ENCODE measurements at places on chromosomes 6 and 20.

- DNase-seq = no peak
These were observed 648.0 kb upstream of the GJE1 start for GRCh38 chr6:141484711-141485110.

GRCh38 chr6:132067286-132067685 is 116.1 kb upstream of the CCN2 start:
- no peak for DNase-seq

DNA sequence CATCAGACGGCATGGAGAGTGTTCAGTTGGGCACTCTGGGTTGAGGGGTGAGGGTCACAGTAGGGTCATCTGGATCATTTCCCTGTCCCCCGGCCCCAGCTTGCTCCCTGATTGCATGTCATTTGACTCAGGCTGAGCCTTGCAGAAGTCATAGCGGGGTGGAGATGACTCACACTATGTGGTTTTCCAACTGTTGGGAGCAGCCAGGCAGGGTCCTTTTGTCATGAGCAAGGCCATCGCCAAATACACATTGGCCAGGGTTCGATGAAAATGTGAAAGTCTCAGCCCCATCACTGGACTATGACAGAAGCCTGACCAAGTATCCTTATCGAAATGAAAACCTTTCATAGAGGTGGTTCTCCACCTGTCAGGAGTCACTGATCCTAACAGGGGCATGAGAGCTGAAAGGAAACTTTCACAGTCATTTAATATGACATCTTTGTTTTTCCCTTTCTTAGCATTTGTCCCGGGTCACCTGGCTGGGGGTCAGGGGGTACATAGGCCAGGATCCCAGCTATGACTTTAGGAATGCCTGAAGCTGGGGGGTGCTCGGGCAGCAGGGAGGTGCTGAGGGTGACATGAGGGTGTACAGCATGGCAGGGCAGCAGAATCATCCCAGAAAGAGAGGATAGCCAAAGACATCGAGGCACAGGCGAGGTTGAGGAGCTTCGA is 70.2 kb upstream of the CD93 start:
- DNase-seq = no peak

DNA sequence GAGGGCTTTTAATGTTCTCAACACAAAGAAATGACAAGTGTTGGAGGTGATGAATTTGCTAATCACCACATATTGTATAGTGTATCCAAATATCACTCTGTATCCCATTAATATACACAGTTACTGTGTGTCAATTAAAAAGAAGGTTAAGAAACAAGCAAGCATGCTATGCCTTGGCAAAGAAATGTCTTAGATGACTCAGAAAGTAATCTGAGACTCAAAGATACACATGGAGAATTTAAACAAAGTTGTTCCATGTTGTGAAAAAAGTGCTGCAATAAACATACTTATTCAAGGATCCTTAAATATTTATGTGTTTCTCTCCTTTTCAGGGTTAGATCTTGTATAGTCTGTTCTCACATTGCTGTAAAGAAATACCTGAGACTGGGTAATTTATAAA is 300.9 kb downstream of the DHX35 start:
- DNase-seq = no peak

- DNase-seq = no peak
These were observed 142.2 kb upstream of the AFDN start for GRCh38 chr6:167684276-167685104.

DNA sequence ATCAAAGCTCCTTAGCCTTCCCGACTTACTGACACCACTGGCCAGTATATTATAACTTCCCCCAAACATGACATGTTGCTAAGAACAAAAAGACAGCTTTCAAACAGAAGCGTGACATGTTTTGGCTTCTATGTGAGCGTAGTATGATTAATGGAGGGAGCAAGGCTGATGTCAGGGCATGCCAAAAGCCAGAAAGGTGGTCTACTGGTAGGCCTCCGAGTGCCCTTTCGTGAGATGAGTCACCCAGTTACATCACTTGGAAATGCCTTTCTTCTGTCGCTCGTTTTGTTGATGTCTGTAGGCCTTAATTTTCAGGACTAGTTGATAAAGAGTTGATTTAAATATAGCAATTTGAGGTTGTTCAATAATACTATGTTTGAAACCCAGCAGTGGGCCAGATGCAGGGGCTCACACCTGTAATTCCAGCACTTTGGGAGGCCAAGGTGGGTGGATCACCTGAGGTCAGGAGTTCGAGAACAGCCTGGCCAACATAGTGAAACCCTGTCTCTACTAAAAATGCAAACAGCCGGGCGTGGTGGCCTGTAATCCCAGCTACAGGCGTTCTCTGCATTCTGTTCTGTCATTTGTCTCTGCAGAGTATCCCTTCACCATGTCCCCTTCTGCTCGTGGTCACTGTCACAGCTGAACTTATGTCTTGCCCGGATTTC is 53.3 kb downstream of the CNKSR3 start:
- DNase-seq = no peak

DNA sequence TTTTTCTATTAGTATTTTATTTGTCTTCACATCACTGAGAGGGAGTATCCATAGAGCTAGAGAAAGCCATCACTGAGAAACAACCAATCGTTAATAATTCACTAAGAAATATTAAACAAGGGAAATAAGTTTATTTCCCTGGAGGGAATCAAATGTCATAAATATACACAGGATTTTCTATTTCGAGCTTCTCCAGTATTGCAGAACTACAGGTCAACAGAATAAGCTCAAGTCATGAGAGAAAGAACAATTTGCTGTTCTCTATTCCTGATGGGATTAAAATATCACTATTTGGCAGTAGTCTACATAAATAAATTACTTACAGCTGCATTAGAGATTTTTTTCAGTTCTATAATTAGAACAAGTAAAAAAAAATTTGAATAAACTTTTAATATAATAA is 2.2 kb upstream of the FAM162B start:
- no peak for DNase-seq

DNA sequence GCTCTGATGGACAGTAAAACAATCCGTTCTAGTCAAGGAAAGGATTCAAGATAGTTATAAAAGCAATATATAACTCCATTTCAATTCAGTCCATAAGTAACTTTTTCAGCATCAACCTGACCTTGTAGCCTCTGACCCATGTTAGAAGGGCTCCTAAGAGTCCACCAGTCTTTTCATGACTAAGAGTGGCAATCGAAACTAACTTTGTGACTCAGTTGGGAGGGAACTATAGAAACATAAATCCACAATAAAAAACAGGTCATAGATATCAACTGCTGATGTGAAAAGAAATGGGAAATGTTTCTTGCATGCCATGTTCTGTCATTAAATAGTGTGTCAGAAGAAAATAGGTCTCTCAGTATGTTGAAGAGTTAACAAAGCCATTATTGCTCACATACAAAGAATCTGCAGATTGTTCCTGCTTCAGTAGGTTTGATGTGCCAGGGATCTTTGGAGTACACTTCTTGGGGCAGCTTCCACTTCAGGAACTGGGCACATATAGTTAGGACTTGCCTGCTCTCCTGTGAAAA is 16.2 kb upstream of the RBL1 start:
- no peak for DNase-seq

DNA sequence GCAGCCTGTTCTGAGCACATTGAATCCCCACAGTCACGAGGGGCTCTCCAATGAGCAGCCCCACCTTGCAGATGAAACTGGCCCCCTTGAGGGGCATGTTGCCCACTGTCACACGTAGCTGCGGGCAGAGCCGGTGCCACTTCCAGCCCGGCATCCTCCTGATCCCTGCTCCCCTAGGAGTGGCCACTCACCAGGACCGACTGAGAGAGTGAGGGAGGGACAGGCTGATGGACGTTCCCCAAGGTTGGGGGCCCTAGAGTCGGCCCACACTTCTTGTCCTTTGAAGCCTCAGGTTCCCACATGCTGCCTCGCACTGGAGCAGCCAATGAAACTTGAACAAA is 10.5 kb downstream of the ENTPD6 start:
- no peak for DNase-seq

- DNase-seq = no peak
These were observed 467.3 kb downstream of the C6orf118 start for GRCh38 chr6:164842085-164842484.

- DNase-seq = no peak
These were observed 693.6 kb downstream of the QKI start for GRCh38 chr6:164108092-164108491.

DNA sequence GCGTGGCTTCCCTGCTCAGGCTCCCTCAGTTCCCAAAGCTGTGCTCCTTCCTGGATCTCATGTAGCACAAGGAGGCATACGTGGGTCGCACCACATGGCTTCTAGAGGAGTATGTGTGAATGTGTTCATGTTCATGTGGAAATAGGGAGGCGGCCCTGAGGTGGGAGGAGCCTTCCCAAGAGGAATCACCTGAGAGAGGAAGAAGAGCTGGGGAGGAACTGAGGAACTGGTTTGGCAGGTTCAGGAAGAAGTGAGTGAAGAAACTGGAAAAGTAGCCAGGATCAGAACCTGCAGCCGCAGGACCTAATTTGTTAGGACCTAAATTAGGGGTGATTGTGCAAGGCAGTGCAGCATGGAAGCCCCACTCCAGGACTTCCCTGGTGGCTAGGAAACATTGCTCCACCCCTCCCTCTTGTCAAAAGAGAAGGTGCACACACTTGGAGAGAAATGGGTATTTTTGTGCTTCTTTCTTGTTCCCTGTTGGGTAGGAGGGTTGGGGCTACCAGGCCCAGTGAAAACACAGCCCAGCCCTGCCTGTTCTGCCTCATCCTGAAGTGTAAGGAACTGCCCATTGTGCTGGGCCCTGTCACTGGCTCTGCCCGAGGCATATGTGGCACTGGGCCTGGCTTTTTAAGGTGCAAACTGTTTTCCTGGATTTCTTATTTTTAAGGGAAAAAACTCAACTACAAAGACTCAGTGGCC is 20.7 kb downstream of the SYNJ2 start:
- no peak for DNase-seq

DNA sequence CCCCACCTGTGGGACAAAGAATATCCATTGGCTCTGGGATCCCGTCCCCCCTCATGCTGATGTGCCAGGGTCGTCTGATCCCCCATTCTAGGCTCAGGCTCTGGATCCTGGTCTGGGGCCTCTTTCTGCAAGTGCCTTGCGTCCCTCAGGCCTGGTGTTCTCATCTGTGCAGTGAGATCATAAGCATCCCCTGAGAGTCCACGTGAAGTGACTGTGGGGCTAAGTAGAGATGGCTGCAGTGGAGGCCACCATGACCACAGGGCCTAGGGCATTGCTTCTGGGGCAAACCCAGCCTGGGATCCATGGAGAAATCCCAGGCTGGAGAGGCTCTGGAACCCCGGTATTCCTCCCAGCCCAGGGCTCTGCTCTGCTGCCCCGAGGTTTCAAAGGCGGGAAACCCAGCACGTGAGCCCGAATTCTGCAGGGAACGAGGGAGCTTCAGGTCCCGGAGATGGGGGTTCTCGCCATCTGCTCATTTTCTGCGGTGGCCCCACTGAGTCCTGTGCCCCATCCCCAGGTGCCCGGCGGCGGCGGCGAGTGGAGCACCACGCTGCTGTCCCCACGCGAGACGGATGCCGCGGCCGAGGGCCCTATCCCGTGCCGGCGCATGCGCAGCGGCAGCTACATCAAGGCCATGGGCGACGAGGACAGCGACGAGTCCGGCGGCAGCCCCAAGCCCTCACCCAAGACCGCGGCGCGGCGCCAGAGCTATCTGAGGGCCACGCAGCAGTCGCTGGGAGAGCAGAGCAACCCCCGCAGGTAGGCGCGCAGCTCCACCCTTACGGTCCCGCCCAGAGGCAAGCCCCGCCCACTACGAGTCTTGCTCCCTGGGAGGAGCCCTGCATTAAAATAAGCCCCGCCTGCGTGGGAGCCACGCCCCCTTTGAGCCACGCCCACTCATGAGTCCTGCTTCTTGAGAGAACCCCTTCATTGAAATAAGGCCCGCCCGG is 105.5 kb upstream of the MYL9 start:
- no peak for DNase-seq

GRCh38 chr20:2740702-2741101 is 48.1 kb downstream of the EBF4 start:
- no peak for DNase-seq

- DNase-seq = no peak
These were observed 5.1 kb downstream of the HLA-DMA start for GRCh38 chr6:32947552-32948465.

- no peak for DNase-seq
These were observed 38.4 kb downstream of the BMP5 start for GRCh38 chr6:55836945-55837344.

- no peak for DNase-seq
These were observed 27.7 kb upstream of the CARMIL1 start for GRCh38 chr6:25251426-25251825.

DNA sequence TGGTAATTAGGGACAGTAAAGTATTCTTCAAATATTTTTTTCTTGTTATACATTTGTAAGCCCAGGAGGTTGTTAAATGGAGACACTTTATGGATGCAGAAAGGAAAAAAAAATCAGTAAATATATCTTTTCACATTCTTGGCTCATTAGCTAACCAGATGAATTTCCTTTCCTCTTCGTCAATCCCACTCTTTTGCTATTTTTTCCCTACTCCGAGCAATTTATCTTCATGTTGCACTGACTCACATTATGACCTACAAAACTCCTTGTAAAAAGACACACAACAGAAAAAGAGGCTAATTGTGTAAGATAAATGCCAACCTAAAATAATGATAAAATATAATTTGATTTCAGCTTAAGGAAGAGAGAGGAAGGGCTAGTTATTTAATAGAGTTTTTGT is 472.9 kb upstream of the ZNF337 start:
- DNase-seq = no peak

DNA sequence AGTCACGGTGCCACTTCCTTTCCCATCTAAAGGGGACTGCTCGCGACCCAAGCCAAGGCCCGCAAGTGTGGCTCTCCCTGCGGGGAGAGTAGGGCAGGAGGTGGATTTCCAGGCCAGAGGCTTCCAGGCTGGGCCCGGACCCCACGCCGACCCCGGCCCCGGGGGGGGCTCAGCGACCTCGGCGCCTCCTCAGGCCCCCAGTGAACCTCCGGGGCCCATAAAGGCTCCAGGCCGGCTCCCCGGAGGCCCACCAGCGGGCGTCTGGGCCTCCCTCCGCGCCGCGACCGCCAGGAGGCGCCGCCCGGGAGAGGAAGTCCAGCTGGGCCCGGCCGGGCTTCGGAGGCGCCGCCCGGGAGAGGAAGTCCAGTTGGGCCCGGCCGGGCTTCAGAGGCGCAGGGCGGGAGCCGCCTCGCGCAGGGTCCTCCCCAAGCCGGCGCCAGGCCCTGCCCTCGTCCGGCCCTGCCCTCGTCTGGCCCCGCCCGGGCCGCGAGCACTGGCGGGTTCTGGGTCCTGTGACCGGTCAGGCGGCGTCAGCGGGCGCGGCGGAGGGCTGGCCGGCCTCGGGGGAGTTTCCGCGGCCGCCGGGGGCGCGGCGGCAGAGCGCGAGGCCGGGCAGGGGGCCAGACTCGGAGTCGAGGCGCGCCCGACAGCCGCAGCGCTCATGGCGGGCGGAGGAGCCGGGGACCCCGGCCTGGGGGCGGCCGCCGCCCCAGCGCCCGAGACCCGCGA is at the start of gene RAB32:
Gene RAB32 (plus strand): TSS at position 623 of the 729 bp plus-strand sequence. CDS start 39 bp downstream, at position 662.
- DNase-seq = no peak

- DNase-seq = no peak
These were observed 12.5 kb downstream of the NOX3 start for GRCh38 chr6:155443168-155443567.

All from epithelial cell of proximal tubule (primary cell).